Stimulated activated CD4-positive, alpha-beta T cell treated with anti-CD3 and anti-CD28 coated beads, TNF-alpha, amount 100 ng/mL, for 24 hours (primary cell): ENCODE measurements at places on chromosomes 16 and 17.

DNA sequence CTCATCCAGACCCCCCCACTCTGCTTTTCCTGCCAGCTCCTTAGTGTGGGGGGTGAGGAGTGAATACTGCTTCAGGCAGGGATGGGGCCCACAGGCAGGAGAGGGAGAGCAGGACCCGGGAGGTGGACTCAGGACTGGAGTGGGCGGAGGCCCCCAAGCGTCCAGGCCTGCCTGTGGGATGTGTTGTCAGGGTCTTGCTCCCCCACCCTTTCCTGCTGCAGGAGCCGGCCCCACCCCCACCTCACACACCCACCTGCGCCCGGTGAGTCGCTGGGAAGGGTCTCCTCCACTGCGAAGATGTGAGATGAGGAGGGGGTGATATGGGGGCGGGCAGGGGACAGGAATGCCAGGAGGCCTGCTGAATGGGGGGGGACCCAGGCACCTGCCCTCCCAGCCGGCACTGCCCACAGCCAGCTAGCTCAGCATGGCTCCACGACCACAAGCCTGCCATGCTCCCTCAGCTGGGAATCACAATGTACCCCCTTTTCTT is 1.1 kb downstream of the FAM171A2 start:
- no peak for DNase-seq

DNA sequence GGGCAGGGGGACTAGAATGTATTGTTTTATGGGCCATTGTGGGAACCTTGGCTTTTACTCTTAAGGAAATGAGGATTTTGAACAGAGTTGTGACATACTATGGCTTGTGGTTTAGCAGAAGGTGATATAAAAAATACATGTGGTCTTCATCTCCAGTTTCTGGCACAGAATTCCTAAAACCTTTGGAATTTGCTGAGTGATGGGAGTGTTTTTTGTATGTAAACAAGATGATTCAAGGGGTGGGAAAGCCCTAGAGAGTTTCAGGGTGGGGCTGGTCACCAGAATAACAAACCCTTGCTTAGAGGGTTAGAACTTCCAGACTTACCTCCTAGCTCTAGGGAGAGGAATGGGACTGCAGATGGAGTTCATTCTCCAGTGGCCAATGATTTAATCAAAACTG is 316.1 kb downstream of the PHKB start:
- no peak for DNase-seq

DNA sequence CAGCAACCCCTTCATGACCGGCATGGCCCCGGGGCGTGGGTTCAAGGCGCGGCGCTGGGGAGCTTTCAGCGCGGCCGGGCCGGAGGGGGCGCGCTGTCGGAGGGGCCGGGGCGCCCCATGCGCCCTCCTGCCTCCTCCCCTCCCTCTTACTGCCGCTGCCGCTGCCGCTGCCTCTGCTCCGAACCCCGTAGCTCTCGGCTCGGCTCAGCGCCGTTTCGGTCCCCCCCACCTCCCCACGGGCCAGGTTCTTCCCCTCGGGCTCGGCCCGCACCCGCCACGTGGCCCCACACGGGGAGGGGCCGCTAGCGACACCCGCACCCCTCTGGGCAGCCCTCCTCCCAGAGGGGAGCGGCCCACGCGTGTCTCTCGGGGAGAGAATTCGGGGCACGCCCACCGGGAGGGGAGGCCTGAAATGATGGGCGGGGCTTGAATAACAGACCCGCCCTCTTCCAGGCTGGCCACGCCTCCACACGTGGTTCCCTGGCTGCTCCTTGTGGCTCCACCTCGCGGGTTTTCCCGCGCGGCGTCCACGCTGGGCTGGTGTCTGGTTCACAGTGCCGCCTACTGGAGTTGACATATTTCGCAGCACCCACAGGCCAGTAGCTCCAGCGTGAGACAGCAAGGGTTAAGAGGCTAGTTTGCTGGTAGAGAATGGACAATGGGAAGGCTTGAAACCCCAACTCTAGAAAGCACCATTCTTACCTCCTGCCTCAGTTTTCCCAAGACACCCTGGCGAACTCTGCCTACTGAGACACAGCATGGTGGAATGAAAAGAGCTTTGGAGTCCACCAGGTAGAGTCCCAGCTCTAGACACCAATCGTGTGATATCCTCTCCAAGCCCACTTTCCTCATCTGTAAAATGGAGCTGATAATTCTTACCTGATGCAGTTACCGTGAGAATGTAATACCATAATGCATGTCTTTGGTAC is at the start of gene KCNH4:
KCNH4 (minus strand) TSS at position 221 of the 929 bp plus-strand sequence; CDS start at position 24, 197 bp downstream.
- DNase-seq: peak; percentile 78

DNA sequence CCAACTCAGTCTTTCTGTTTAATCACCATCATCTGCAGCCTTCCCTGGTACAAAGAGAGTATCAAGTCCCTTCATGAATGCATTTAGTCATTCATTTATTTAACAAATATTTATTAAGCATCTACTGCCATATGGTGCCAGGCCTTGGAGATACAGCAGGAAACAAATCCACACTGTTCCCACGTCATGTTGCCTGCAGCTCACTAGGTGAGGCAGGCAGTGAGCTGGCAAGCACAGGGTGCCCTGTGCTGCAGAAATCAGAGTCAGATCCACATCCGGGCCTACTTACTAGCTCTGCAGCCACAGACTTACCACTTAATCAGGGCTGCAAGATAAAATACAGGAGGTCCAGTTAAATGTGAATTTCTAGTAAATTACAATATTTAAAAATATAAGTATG is 38.5 kb upstream of the CES5A start:
- DNase-seq: no peak

- no peak for DNase-seq
Measured at GRCh38 chr16:78553268-78554039, 454.0 kb downstream of the WWOX start.

DNA sequence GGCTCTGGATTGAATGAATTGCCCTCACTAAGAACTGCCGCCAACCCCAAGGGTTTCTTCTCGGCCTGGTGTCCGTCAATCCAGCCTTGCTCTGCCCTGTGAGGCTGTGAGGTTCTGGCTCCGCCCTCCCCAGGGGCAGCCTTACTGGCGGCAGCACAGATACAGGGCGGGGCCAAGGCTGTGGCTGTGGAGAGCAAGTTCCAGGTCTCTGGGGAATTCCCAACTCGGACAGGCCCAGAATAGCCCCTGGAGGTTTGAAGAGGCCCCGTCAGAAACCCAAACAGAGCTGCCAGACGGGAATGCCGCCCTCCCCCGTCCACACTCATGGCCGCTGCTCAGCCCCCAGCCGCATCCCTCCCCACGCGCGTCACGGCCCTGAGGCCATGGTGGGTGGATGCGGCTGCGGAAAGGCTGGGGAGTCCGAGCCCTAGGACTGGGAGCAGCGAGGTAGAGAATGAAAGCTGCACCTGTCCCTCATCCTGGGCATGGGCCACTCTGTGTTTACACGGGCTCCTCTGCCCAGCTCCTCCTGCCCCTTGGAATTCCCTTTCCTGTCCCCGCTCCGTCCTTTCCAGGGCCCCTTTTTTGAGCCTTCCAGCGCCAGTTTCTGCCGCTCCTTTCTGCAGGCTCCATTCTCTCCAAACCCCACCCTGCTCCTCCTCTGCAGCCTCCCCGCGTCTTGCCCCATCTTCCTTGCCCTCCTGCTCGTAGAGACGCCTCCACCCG is 660 bp upstream of the PRRT2 start:
- peak; percentile 43 for DNase-seq

DNA sequence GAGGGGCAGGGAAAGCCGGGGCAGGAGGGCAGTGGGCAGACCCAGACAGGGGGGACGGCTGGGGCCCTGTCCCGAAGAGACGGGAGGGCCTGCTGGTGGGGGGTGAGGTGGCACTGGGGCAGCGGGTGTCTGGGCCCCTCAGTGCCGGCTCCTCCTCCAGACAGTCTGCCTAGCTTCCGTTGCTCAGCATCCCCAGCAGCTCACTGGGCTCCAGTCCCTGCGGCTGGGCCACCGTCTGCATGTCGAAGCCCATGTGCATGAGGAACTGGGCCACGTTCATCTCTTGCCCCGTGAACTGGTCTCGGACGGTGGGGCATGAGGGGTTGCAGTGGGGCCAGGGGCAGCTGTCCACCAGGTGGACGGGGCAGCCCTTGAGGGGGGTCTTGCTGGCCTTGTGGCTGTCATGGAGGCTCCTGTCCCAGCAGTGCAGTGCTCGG is 5.8 kb upstream of the MYADML2 start:
- no peak for DNase-seq

GRCh38 chr17:63665527-63666214 is 34.3 kb downstream of the LIMD2 start:
- DNase-seq: no peak

GRCh38 chr16:85757341-85757822 is 6.5 kb upstream of the C16orf74 start:
- DNase-seq: no peak

- DNase-seq: no peak
Measured at GRCh38 chr16:30820952-30821421, 34.0 kb upstream of the ZNF629 start.

DNA sequence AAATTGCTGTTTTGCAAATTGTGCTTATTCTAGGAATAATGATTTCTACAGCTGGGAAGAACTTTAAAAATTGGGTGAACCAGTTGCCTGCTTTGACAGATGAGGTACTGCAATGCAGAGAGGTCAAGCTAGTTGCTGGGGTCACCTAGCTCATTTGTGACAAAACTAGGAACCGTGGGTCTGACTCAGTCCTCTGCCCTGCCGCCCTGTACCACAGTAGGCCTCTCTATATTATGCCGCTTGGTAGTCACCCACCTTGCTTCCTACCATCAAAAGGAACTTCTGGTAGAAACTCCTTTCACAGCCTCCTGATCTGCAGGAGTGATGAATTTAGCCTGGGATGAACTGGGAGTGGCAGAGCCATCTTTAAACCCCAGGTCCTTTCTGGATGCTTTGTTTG is 105.7 kb downstream of the PITPNC1 start:
- no peak for DNase-seq

DNA sequence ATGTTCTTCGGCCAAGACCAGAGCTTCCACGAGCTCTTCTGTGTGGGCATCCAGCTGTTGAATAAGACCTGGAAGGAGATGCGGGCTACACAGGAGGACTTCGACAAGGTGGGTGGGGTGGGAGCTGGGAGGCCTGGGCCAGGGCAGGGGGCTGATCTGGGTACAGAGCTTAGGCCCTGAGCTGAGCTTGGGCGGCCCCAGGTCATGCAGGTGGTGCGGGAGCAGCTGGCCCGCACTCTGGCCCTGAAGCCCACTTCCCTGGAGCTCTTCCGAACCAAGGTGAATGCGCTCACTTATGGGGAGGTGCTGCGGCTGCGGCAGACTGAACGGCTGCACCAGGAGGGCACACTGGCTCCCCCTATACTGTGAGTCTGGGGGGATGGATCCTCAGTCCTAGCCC is 3.5 kb downstream of the ELMO3 start:
- DNase-seq: no peak

DNA sequence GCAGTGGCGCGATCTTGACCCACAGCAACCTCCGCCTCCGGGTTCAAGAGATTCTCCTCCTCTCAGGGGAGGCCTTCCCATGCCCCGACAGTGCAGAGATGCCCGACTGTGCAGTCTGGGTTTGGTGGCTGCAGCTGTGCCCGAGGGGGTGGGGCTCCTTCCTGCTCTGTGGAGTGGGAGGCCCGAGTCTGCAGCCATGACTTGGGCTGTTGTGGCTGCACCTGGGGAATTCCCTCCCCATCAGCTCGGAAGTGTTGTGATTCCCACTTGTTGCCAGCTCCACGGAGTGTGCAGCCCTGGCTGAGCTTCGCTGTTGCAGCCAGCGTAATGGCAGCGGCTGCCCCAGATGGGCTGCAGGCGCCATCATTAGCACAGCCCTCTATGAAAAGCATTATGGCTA is 66.4 kb upstream of the SMIM36 start:
- peak; percentile 16 for DNase-seq

DNA sequence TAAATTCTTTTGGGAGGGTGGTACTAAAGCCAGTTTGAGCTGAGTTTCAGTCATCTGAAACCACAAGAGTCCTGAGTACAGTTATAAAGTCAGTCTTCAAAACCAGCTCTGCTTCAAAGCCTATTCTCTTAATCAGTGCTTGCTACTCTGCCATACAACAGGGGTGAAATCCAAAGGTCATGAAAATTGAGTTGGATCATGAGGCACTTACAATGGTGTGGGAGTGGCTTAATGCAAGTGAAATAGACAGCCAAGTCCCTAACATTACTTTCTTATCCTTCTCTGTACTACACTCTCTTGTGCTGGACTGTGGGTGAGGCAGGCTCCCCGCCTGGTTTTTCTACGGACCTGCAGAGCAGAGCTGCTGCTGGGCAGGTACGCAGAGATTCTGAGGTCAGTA is 12.4 kb downstream of the CBLN1 start:
- DNase-seq: no peak

GRCh38 chr16:30005341-30006094 is 5.3 kb downstream of the DOC2A start:
- DNase-seq: no peak

DNA sequence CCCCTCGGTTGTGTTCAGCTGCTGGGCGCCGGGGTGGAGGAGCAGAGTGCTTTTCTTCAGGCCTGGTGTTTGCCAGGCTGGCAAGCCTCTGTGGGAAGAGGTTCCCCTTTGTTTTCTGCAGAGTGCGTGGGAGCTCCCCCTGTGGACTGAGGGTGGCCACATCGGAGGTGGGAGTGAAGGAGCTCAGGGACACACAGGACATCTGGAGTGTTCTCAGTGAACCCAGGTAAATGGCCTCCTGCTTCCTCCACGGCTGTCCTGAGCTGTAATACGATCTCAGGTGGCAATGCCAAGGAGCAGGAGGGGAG is 39.2 kb upstream of the IRF8 start:
- DNase-seq: no peak

GRCh38 chr16:83586461-83587200 is 221.1 kb upstream of the HSBP1 start:
- no peak for DNase-seq

DNA sequence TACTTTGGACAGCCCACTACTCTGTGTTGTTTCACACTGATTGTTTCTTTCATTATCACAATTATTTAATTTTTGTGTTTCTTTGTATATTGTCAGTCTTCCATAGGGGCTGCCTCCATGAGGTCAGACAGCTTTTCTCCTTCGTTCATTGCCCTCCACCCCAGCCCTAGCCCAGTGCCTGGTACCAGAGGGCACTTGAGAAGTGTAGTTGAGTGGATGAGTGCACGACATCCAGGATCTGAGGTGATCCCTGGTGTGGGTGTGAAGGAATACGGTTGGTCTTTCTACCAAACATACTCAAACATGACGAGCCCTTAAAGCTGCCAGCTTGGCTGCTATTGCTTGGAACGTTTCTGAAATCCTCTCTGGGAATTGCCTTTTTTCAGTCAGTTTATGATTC is 37.9 kb downstream of the DHRS7B start:
- no peak for DNase-seq

GRCh38 chr17:76095943-76096342 is 7.6 kb downstream of the EXOC7 start:
- DNase-seq: no peak

GRCh38 chr17:77106874-77107358 is 33.9 kb upstream of the SEC14L1 start:
- no peak for DNase-seq

- DNase-seq: no peak
Measured at GRCh38 chr16:2826591-2827373, 3.3 kb upstream of the ZG16B start.
